GM23248 (cell line): ENCODE measurements at places on chromosomes 7 and 10.

DNA sequence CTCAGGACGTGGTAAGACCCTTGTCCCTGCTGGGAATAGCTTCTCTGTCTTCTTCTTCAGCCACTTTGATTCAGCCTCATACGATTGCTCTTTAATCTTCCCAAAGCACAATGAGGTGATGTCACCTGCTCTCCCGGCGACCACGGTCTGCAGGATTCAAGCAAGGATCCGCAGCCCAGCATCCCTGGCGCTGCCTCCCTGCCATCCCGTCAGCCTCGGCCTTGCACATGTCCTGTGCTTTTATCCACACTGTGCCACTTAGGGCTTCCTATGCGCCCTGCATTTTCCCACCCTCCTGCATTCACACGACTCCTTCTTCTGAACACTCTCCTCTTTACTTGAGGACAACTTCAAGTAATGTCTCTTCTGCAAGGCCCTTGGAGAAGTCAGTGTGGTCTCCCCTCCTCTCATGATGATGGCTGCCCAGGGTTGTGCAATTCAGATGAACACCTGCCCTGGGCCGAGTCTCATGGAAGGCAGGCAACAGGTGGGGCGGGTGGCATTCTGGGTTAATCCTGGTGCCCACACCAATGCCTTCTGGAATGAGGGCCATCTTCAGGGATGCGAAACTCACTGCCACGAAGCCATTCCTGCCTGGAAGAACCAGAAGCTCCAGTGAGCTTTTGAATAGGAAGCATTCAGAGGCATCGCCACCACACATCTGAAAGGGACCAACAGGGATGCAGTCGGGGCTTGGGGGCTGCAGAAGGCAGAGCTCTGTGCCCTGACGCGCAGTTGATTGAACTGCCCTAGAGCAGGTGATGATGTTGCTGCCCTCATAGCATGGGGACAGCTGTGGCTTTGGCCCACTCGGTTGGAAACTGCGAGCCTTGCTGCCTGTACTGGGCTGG, 287.5 kb downstream of the GLRX3 start:
- DNase-seq: no peak

- no peak for DNase-seq
Measured at GRCh38 chr7:50662996-50663395, 97.8 kb upstream of the DDC start.

DNA sequence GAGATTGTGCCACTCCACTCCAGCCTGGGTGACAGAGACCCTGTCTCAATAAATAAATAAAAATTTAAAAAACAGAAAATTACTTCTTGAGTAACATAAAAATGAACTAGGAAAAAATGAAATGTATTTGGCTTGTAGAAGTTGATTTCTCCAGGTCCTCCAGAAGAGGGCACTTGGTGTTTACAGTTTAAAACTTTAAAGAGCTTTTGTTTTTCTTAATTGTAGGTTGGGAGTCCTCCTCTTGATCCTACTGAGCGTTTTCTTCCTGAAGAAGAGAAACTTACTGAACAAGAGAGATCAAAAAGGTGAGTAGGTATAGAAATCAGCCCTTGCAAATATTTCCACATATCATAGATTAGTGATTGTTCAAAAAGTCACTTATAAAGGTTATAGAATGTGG, 16.2 kb downstream of the KIFBP start:
- DNase-seq: peak; percentile 78

DNA sequence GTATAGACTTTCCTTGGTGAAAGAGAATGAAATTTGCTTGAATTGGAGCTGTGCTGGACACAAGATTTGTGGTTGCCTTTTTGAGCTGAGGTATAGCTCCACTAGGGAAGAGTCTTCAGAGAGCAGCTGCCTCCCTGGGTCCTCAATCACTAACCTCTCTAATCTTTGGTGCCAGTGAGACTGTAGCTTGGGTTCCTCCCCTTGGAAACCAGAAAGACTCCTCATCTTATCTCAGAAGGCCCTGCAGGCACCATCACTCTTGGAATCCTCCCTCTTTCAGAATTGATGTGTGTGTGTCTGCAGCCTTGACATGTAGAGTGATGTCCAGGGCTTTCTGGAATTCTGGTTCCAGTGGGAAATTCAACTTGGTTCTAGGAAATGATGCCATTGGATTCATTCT, 426.5 kb downstream of the RPS24 start:
- DNase-seq: no peak

DNA sequence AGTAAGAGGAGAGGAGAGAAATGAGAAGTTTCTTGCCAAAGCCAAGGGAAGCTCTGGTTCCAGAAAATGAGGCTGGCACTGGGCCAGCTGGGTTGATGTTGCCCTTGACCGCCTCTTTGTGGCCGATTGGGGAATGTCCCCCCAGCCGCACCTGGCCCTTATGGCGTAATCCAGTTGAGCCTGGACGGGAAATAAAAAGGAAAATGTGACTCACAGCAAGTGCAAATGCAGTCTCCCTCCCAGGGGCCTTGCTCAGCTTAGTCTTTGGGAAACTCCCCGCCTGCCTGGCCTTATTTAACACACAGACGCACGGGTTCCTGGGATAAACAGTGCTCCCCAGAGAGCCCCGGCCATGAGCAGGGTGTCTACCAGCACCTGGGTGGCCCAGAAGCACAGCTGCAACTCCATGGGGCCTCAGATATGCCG, 174.8 kb downstream of the KIAA1217 start:
- DNase-seq: peak; percentile 98

GRCh38 chr10:21764466-21765189, 230.6 kb downstream of the MLLT10 start:
- no peak for DNase-seq

- DNase-seq: no peak
Measured at GRCh38 chr10:18252086-18252485, 111.9 kb downstream of the CACNB2 start.
